ENCODE measurements at places on chromosomes 6 and 20.

DNA sequence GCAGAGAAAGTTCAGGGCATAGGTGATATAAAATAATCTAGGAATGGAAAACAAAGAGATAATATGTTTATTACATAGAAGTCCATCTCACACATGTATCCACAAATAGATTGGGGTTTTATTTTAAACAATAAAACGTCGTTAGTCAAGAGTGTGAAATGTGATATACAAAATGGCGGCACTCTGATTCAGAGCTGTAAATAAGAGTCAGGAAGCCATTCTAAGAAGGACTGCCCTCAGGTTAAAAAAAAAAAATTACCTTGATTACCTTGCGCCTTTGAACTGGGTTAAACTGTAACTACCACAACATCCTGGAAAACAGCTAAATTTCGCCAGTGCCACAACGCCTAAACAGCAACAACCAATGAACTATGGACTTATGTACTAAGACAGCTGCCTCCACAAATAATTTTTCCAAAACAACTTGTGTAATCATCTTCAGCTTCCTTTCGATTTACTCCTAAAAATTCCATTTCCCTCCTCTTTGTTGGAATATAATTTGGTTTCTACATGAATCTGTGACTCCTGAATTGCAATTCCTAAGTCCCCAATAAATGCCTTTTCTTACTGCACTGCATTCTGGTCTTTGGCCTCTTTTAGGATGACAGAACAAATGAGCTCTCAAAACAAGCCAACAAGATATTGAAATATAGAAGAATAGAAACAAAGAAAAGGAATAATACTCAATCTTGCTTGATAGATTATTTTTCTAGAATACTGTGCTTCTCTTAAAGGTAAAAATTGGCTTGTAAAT, 1019.5 kb upstream of the MAP3K7 start:
- DNase-seq: no peak

GRCh38 chr20:56285496-56285895, 37.0 kb downstream of the MC3R start:
- no peak for DNase-seq

GRCh38 chr20:38131588-38132121, 33.4 kb downstream of the TGM2 start:
- DNase-seq: no peak

- DNase-seq: peak; percentile 44
Observed at GRCh38 chr6:170080169-170080827, 210.6 kb downstream of the DLL1 start.

DNA sequence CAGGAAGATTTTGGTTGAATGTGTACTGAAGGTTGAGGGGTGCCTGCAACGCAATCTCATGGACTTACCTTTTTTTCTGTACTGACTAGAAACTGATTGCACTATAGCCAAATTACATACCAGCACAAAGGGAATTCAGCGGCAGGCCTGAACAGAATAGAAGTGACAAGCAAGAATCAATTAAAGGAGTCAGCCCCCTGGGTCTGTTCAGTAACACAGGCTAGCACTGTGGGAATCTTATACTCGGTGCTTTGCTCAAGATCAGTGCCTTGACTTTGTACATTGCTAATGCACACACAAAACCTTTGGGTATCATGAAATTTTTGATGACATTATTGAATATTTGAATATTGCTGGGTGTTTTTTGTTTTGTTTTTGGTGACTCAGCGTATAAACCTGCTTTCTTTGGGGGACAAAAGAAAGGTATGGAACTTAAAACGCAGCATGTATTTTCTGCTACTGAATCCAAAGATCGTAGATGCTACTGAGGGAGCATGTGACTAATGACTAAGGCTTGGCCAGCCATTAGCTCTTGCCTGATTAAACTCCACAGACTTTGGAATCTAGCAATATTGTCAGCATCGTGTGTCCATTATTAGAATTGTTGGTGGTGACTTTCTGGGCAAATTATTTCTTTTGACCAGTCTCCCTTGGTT, 236.6 kb downstream of the ARID1B start:
- no peak for DNase-seq

GRCh38 chr20:478949-479429, 16.7 kb upstream of the TBC1D20 start:
- DNase-seq: no peak

DNA sequence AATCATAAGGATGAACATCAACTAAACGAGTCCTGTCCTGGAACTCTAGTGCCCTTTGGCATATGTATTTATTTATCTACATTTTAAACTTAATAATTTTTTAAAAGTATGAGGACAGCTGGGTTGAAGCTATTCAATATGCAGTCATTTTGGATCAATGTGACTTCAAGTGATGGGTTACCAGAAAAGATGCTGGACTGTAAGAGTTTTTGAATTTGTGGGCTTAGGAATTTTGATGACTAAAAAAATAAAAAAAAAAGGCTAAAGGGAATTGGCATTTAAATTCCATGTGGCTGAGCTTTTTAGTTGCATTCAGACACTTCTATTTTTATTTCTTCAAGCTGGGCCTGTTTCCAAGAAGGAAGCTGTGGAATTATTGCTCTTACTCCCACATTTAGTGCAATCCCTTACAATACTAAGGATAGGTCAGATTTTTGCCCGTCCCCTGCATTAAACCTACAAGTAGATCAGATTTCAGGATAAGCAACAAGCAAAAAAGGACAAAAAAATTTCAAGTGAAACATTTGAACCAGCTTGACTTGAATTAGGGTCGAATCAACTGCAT, 704.2 kb upstream of the CITED2 start:
- DNase-seq: no peak

- DNase-seq: no peak
Observed at GRCh38 chr6:168499045-168499650, 58.2 kb downstream of the SMOC2 start.

DNA sequence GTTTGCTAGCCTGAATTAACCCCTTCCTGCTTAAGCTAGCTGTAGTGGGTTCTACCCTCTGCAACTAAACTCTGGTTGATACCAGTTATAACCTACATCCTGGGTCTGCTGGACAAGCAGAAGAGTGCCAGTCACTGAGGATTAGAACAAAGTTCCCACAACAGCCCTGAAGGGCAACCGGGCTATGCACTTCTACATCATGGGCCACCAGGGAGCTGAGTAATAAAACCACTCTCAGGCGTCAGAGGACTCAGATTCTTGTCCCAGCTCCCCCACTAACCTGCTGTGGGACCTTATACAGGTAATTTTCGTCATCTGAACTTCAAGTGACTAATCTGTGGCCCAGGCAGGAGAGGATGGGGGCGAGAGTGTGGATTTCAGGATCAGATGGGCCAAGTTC, 56.8 kb downstream of the EYA2 start:
- no peak for DNase-seq

GRCh38 chr6:13813026-13813425, 1.3 kb downstream of the MCUR1 start:
- DNase-seq: no peak

DNA sequence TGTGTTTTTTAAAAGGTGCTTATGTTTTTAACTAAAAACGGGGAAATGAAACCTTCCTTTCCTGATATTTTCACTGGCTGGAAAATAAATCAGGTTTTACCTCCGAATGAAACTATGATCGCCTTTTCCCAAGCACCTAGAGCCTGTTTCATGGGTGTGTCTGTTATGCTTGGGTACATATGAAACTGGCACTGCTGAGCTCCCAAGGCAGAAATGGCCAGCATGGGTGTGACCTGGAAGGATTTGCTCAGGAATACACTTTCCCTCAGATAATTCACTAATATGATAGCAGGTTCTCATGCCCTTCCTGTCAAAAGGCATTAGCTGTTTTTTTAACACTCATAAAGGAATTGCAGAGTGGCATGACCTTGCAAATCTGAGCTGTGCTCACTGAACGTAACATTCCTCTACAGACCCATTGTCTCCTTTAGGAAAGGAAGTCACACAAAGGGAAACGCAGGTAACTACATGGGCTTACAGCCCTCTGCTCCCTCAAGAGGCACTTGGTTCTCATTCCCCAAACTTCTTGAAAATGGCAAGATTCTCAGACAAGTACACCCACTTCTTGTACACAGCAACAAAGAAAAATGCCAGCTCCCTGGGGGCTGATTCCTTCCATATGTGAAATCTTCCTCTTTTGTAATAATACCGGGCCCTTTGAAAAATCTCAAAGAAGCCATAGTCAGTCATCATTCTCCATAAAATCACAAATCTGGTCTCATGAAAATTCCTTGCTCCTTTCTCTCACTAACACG, 72.7 kb downstream of the METTL24 start:
- DNase-seq: no peak

- no peak for DNase-seq
Observed at GRCh38 chr6:137625100-137625661, 131.0 kb upstream of the OLIG3 start.

DNA sequence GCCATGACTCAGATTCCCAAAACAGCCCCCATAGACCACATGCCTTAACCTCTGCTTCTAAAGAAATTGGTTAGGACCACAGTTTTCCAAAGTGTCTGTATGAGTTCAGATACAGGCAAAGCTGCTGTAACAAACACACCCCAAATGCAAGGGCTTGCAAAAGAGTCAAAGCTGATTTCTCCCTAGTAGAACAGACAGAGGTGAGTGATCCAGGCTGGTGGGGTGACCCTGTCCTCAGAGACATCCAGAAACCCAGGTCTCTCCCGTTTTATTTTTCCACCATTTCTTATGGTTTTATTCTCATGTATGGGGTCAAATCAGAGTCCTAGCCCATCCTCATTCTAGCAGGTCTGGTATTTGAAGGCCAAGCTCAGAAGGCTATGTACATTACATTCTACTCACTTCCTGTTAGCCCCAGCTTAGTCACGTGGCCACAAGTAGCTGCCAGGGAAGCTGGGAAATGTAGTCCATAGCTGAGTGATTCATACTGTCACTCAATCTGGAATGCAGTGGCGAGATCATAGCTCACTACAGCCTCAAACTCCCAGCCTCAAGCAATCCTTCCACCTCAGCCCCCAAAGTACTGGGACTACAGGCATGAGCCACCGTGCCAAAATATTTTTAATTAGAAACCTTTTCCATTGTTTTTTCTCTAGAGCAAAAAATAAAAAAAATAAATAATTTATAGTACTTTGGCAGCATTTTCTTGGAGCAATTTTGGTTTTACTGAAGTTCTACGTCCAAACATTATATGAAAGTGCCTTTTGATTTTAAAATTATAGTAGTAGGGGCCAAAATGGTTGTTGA, 175.2 kb downstream of the ZMYND8 start:
- DNase-seq: no peak

- no peak for DNase-seq
Observed at GRCh38 chr6:3316818-3317217, 58.1 kb downstream of the PSMG4 start.

- DNase-seq: no peak
Observed at GRCh38 chr20:19288061-19288460, 75.6 kb downstream of the SLC24A3 start.

- DNase-seq: no peak
Observed at GRCh38 chr6:18171871-18172270, 16.6 kb downstream of the KDM1B start.

GRCh38 chr6:82842721-82843120, 222.9 kb downstream of the UBE3D start:
- no peak for DNase-seq

GRCh38 chr20:61753316-61753942, 312.3 kb downstream of the TAF4 start:
- DNase-seq: no peak

DNA sequence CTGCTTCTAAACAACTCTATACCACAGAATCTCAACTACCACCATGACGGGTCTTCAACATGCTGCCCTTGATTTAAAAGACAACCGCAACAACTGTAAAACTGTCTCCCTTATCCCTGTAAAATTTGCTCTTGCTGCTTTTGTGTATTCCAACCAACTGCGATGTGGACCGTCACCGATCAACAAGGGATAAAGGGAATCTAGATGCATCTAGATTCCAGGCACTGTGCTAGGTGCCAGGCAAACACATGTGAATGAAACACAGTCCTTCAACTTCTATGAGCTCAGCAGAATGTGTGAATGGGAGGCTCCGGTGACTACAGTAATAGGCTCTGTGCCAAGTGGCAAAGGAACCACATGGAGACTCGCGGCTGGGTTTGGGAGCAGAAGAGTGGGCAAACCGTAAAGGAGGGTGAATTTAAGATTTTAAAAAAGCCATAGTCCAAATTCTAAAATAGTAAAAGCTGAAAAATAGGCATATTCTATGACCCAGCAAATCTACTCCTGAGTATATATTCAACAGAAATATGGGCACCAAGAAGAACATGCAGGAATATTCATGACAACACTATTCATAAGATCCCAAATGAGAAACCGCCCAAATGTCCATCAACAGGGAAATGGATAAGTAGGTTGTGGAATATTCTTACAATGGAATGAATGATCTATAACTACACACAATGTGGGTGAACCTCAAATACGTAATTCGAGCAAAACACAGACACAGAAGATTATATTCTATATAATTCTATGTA, 3.7 kb upstream of the PRND start:
- no peak for DNase-seq

DNA sequence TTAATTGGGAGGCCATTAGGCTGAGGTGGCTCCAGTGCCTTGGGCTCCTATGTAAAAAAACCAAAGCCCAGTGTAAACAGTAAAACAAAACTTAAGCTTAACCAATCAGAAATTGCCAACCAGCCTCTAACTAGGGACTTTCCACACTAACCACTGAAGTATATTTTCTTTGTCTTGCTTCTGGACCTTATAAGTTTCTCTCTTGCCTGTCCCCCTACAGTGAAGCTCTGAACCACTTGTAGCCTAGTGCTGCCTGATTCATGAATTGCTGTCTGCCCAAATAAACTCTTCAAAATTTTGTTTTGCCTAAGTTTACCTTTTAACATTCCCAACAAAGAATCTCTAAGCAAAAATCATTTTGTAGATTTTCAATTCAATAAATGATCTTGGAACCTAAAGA, 28.2 kb downstream of the POPDC3 start:
- no peak for DNase-seq

GRCh38 chr20:21342656-21343345, 39.7 kb downstream of the XRN2 start:
- no peak for DNase-seq

- DNase-seq: peak; percentile 73
Observed at GRCh38 chr20:44056010-44056698, 130.8 kb downstream of the JPH2 start.

DNA sequence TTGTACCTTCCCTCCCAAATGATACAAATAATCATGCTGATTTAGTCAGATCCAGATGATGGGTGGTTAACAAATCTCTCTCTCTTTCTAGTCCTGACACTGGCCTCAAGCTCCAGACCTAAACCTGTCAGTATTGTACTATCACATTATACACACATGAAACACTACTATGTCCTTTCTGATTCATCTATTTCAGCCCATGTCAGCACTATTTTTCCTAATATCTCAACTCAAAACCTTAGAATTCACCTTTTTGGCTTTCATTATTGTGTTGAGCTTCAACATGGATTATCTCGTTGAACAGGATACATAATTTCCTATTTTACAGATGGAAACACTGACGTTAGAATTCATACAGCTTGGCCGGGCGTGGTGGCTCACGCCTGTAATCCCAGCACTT, 3.5 kb downstream of the PIGU start:
- no peak for DNase-seq

DNA sequence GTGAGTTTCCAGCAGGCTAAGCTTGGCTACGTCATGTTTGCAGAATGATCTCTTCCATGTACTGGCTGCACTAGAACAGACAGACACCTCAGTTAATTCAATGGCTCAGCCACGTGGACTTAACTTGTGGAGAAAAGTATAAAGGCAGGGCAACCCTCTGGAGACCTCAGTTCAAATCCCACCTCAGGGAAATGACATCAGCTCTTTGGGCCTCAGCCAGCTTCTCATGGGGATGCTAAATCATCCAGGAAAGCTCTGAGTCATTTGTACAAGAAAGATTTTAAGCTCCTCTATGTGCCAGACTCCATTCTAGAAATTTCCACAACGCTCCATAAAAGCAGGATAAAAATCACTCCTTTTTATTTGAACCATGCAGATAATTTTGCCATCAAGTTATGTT, 128.5 kb upstream of the SALL4 start:
- no peak for DNase-seq

GRCh38 chr20:39206899-39207564, 244.9 kb downstream of the DHX35 start:
- DNase-seq: no peak
